Airway epithelial cell (primary cell): ENCODE measurements at places on chromosomes 1 and 21. TPM values are rescaled to one million over a fixed set of nuclear protein-coding genes. Genes with fewer than 3 reads are reported as not detected.

Gene PPT1
- 41.7 and 42.4 TPM in 2 replicates for total RNA-seq

Gene SELE
- not detected in 2 replicates for total RNA-seq

Gene HSPB7
- not detected in 2 replicates for total RNA-seq

Gene KCND3
- under 0.01 TPM in 1 of 2 replicates, not detected in the other for total RNA-seq

Gene RHD
- total RNA-seq, result not detected in 2 replicates

Gene SH3BGRL3
- 292 and 328 TPM in 2 replicates for total RNA-seq

Gene UBE2U
- not detected in 2 replicates for total RNA-seq

Gene WDR64
- not detected in 2 replicates for total RNA-seq

Gene COL9A2
- total RNA-seq, result 0.88 and 1.1 TPM in 2 replicates
